ENCODE measurements at places on chromosomes 3 and 15.
A peak's percentile ranks its signal among the peaks of the same experiment; 100 is the strongest.

- no peak for DNase-seq
Observed at GRCh38 chr15:39517122-39517855, 63.6 kb upstream of the THBS1 start.

DNA sequence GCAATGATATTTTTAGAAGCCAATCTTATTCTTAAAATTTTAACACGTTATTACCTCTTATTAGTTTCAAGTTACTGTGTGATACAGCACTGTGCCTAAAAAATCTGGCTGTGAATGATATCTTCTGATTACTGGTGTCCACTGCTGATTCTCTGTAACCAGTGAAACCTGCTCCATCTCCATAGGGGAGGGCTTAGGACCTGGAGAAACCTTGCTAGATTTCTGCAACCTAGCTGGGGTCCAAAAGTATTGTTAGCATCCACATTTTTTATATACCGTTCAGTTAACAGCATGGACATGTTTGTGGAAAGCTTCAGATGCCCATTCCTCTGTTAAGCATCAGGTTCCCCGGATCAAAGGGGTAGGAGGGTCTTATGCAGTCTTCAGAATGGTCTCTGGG, 193.9 kb upstream of the TOPAZ1 start:
- no peak for DNase-seq

- DNase-seq = no peak
Observed at GRCh38 chr3:71468311-71469137, 115.0 kb downstream of the FOXP1 start.

- no peak for DNase-seq
Observed at GRCh38 chr15:78147566-78147965, 1.6 kb upstream of the IDH3A start.

- DNase-seq = no peak
Observed at GRCh38 chr3:128070898-128071591, 18.8 kb downstream of the SEC61A1 start.

DNA sequence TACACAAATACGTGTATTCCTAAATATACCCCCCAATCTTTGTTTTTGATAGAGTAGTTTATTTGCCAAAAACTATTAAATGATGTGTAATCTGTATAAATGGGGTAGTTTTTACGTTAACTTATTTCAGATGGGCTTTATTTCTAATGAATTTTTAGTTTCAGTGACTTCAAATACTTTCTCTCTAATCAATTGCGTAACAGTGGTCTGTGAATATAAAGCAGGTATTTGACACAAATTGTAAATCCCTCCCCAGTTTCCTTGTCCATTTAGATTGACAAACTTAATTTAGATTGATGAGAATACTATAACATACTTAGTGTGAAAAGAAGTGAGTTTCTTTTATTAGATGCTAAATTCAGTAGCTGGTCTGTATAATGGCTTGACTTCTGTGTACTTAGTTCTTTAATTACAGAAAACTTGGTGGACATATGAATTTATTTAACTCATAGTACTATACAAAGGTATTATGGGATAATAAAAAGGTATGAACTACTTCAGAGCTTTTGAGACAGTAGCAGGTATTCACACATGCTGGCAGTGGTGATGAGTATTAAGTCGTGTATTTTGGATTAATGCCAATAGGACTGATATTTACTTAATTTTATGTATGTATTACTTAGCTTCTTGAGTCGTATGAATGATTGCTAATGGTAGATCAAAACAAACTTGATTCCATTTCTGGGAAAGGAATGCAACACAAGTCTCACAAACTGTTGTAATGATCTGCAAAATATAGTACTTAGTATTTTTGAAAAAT, 81.6 kb downstream of the STT3B start:
- DNase-seq = no peak

GRCh38 chr3:40120806-40121205, 188.7 kb upstream of the EIF1B start:
- peak; percentile 68 for DNase-seq

- no peak for DNase-seq
Observed at GRCh38 chr15:85473455-85473854, 93.1 kb downstream of the AKAP13 start.

GRCh38 chr3:40752492-40752891, 227.7 kb downstream of the ZNF621 start:
- no peak for DNase-seq

DNA sequence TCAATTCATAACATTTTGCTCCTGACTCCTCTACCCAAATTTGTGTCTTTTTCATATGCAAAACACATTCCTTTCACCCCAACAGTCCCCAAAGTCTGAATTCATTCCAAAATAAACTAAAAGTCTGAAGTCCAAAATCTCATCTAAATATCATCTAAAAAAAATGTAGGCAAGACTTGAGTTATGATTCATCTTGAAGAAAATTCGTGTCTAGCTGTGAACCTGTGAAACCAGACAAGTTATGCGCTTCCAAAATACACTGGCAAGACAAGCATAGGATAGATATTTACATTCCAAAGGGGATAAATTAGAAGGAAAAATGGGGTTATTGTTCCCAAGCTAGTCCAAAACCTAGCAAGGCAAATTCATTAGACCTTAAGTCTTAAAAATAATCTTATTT, 1302.0 kb upstream of the GBE1 start:
- DNase-seq = no peak

GRCh38 chr3:184679056-184679816, 32.6 kb downstream of the MAGEF1 start:
- DNase-seq = peak; percentile 87

- no peak for DNase-seq
Observed at GRCh38 chr3:186121968-186122367, 13.1 kb upstream of the ETV5 start.

DNA sequence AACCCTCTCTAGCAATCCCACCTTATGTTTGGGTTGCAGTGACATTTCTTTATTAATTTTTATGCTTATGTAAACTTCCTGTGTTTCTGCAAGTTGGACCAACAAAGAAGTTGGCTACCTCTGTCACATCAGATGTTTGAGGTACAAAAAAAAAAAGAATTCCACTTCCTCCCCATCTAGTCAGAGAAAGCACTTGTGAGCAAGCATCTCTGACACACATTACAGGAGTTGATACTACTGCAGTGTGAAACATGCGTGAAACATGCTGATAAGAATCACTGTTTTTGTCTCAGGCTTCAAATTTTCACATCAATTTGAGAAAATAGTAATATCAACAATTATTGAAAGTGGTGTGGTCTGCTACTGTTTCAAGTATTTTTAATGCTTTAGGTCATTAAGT, 1.3 kb downstream of the SCAANT1 start:
- no peak for DNase-seq

DNA sequence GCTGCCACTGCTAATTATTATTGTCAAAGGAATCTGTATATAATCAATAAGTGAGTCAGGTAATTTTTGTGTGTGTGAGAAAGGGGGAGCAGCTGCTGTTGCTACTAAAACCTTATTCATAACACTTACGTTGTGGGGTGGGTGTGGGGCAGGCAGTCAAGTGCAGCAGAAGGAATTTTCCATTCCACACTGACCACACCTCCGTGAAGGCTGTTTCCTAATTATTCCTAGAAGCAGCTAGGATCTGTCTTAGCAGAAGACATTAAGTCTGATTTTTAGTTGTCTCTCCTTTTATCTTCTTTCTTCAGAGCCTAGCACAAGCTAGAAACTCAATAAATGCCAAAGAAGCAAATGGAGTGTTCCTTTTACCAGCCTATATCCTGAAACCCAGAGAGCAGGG, 4.0 kb upstream of the U2SURP start:
- no peak for DNase-seq

DNA sequence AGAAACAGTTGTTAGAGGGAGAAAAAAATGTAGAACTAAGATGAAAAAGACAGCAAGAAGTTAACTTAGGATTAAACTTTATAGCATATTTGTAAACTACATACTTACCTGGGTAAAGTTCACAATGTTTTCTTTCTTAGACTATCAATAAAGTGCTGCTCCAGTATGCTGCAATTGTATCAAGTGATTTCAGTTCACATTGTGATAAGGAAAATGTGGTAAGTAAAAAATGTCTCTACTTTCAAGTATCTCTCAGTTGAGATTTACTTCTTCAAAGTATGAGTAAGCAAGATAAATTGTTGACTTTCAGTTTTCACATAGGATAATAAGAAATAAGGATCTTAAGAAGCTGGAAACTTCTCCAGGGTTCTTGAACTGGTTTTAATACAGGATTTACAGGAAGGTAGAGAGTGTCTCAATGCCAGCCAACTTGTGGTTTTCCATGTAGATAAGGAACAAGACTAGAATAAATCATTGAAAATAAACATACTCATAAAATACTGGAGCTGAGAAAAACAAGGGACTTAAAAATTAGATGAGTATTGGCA, 528.8 kb downstream of the UNC13C start:
- DNase-seq = no peak

DNA sequence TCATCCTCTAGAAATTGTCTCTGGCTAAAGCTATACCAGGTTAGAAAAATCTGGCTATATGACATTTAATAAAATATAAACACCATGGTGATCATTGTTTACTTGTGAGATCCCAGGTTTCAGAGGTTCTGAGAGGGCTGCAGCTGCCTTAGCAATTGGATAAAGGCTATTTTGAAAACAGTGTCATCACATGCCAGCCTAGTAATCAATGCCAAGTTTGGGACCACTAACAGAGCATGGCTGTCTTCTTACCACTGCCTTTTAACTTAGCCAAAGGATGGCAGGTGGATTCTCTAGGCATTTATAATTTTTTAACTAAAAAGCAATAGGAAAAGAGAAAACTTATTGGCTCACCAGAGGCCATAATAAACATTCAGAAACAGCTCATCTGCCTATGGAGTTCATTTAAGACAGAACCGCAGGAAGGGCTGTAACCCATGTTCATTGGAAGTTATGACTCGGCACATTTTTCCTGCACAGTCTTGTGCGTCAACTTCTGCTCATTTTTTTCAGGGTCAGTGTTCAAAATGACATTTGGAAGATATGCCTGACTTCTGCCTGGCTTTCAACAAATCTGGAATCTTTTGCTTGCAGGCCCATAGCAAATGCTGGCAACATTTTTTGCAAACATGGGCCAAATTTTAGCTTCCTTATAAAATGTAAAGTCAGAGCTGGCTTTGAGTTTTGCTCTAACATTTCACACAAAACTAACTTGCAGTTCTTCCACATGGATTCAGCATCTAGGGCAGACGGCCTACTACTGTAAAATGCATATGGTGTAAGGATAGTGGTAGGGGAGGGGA, 476.0 kb upstream of the TBL1XR1 start:
- no peak for DNase-seq

GRCh38 chr15:70748281-70748747, 15.0 kb downstream of the UACA start:
- DNase-seq = no peak

DNA sequence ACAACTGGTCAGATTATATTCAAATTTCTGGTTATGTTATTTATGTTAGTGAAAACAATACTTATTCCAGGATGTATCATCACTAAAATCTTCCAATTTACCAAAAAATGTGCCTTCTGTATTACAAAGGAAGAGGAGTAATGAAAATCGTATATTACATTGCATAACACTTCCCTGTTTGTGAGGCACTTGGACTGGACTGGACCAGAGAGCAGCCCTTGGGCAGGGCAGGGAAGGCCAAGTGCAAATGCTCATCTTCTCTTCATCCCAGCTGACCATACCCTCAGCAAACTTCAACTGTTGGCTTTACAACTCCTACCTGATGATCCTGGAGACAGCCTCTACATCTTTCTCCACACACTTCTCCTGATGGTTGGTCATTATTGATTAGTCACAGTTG, 285.7 kb upstream of the MME start:
- DNase-seq = no peak

GRCh38 chr3:146160964-146161662, at the start of gene PLOD2:
Gene PLOD2 (minus strand): TSS chr3:146161184. CDS start chr3:146160989, 195 bp downstream.
- peak; percentile 79 for DNase-seq

DNA sequence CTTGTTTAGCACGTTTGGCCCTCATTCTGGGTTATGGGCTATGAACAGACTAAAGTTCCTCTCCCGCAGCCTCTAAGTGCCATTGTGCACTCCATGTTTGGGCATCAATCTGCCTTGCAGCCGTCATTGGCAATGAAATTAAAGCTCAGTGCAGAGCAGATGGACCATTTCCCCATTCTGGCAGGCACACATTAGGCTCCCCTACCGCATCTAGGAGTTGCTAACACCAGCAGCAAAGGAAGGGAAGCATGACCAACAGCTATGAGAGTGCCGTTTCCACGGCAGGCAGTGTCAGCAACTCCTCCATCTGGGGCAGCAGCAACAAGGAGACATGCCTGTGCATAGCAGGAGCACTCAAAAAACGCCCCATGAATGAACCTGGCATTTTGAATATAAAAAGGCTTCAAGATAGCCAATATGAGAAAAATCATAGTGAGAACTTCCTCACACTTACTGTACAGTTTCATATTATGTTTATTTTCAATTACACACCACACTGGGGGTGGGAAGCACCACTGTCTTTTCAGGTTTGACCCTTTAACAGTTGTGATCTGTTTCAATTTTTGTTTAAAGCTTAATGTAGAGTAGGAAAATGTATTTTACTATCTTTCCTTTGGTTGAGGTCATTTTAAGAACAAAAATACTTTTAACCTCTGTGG, 218.7 kb downstream of the KCNMB2 start:
- DNase-seq = no peak

- DNase-seq = no peak
Observed at GRCh38 chr3:164208821-164209220, 869.5 kb downstream of the SI start.

- DNase-seq = no peak
Observed at GRCh38 chr3:9122732-9123364, 126.6 kb downstream of the SRGAP3 start.

DNA sequence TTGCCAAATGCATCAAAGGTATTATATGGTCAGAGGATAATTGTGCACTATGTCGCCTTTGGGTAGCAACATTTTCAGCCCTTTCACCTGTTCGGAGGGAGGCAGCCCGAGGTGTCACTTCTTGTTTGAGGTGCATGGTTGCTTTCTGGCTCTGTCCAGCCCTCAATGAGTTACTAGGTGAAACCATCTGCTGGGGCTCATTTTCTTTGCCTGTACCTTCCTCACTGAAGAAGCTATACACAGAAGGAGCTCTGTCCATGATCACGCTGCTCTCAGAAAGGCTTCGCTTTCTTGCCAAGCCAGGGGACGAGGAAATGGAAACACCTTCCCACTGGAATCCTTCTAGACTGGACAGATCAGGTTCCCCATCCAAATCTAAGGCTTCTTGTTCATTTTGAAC, 42.7 kb downstream of the ZNF106 start:
- no peak for DNase-seq

- no peak for DNase-seq
Observed at GRCh38 chr3:128415773-128416577, 50.7 kb downstream of the DNAJB8 start.

- DNase-seq = no peak
Observed at GRCh38 chr15:60525341-60526039, 46.5 kb upstream of the ICE2 start.

- no peak for DNase-seq
Observed at GRCh38 chr3:38039899-38040261, 872 bp downstream of the DLEC1 start.

Measured in renal pelvis (tissue), 12 donors.